Suppressor macrophage (primary cell): ENCODE measurements at places on chromosomes 3 and 15.

- no peak for DNase-seq
Observed at GRCh38 chr15:92494806-92495336, 101.2 kb downstream of the ST8SIA2 start.

GRCh38 chr3:189573004-189573403 lies 58.2 kb upstream of the TP63 start:
- DNase-seq: no peak

DNA sequence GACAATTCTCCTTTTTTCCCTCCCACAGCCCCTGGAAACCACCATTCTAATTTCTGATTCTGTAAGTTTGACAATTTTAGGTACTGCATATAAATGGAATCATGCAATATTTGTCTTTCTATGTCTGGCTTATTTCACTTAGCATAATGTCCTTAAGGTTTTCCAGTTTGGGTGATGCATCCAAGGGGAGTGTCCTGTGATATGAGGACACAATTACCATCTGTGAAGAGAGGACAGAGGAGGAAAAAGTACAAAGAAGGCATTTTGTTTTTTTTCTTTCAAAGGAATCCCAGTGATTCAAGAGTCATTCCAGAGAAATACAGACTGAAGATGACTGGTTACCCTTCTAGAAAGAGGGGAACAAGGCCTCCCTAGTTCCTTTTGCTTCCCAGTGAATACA lies 514.7 kb upstream of the TGFBR2 start:
- no peak for DNase-seq

DNA sequence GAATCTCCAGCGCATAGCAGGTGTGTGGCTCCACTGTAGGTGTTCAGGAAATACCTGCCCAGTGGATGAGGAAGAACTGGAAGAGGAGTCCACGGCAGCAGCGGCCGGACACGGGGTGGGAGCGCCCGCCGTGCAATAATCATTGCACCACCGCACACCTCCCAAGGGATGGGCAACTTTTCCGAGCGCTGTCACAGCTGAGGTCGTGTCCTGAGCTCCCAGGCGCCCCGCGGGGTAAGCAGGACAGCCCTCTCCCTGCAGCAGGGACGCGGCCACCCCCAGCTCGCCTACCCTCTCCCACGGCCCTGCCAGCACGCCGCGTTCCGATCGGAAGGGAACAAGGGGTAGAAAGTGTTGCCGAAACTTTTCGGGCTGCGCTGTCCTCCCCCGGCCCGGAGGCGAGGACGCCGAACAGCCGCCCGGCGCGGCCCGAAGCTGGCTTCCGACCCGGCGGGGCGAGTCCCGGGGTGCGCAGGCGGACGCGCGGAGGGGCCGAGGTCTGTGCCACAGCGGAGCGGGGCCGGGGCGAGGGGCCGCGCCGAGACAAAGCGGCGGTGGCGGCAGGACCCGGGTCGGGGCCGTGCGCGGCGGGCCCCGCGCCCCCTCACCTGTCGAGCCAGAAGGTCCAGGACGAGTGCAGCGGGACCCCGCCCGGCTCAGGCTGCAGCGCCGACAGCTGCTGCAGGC lies 475 bp downstream of the EIF4E3 start:
- peak; percentile 62 for DNase-seq

DNA sequence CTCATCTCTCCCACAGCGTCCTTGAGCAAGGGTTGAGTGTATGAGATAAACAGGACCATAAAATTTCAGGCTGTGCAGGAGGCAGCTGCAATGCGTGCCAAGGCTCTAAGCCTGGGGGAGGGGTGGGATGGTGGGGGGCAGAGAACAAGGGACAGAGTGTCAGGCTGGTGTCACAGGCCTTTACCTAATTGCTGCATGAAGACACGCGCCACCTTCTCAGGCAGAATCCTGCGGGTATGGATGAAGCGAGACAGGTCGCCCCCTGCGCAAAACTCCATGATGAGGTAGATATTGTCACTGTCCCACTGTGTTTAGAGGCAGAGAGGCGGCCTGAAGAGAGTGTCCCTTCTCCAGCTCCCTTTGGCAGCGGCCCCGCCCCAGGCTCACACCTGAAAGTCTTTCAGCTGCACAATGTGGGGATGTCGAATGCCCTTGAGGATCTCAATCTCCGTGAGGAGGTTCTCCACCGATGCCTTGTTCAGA lies 1.0 kb downstream of the ULK3 start:
- no peak for DNase-seq

- no peak for DNase-seq
Observed at GRCh38 chr3:180068023-180068422, 31.3 kb upstream of the PEX5L start.

DNA sequence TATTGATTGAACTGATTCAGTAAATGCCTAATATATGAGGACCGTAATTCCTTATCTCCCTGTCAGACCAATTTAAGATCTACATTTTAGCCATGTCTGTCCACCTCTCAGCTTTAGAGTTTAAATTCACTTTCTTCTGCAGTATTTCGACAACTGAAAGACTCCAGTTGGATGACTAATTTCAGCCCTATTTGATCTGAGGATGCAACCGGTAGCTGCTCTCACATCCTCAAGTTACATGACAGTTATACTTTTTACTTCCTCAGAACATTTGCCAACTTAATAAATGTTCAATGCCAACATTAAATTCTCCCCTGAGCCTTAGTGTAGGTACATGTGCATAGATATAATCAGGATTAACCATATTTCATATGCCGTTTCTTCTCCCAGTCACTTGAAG lies 2.5 kb upstream of the HHLA2 start:
- peak; percentile 57 for DNase-seq

GRCh38 chr3:172071780-172072330 lies 32.5 kb downstream of the FNDC3B start:
- no peak for DNase-seq

DNA sequence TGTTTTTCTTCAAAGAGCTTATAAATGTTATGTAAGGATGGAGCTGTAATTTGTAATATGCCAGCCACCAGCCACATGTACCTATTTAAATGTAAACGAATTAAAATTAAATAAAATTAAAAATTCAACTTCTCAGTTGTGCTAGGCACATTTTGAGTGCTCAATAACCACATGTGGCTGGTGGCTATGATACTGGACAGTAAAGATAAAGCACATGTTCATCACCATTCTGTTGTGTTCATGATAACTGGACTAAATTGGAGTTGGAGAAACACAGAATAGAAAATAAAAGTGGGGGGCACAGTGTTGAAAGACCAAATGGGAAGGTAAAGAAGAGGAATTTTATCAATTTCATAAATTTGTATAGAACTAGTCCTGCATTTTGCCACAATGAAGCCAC lies 49.8 kb upstream of the DAZL start:
- DNase-seq: no peak

DNA sequence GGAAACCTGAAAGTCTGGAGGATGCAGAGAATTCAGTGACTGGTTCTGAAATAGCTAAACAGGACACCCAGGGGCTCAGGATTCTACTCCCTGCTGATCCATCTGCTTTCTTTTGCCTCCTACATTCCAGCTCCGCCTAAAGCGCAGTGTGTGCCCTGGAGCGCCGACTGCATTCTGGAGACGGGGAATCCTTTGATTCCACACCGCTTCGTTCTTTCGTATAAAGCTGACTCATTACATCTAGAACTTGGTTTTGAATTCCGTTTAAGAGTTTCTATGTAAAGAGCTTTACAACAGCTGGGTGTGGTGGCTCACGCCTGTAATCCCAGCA lies 61.8 kb downstream of the SENP2 start:
- DNase-seq: no peak

- no peak for DNase-seq
Observed at GRCh38 chr3:110318108-110318507, 753.5 kb upstream of the NECTIN3 start.

DNA sequence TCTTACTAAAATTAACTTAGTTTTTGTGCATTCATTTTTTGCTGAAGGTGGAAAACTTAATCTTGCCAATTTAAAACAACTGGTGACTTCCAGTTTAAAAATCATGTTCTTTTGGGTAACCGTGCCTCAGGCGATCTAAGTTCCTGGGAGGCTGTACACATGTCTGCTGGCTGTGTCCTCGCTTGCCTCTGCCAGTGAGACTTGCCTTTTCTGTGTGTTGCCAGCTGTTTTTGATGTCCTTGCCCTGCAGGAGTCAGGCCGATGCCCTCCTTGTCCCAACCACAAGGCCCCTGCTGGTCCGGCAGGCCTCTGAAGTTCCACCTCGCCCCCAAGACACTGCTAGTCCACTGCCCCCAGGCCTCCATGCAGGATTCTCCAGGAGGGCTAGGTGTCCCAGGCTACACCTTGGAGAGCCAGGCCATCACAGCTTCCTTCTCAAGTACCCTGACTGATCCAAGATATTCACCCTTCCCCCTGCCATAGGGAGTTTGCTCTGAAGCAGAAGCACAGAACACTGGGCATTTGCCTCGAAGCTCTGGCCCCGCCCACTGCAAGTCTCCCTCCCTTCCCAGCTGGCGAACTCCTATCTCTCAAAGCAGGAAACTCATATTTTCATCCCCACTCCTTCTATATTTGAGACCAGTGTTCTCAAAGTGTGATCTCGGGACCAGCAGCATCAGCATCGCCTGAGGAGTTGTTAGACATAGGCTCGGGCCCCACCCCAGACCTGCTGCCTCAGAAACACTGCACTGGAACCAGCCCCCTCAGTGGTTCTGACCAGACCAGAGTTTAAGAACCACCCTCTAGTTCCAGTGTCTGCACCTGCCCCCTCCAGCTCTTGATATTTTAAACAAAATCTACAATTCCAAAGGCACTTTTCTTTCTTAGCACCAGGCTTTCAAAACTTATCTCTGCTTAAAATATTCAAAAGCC lies 185.8 kb upstream of the UBE2E1 start:
- no peak for DNase-seq

- no peak for DNase-seq
Observed at GRCh38 chr3:174253940-174254339, 605.2 kb upstream of the NAALADL2 start.

- no peak for DNase-seq
Observed at GRCh38 chr15:57972864-57973263, 92.6 kb downstream of the ALDH1A2 start.

DNA sequence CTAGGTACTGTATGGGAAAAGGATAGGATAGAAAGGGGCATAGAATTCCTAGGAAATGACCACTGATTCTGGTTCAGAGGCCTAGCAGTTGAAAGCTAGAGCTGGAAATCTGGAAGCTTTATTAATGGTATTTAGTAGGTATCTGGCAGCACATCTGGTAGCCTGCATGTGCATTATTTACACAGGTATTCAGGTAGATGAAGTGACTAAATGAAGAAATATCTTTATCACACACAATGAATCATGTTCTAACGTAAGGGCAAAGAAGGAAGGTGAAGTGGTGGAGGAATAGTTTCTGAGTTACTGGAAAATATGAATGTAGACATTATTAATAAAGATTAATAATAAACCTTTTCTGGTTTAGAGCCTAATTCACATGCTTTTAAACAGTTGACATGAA lies 119.9 kb downstream of the MBNL1 start:
- DNase-seq: no peak

DNA sequence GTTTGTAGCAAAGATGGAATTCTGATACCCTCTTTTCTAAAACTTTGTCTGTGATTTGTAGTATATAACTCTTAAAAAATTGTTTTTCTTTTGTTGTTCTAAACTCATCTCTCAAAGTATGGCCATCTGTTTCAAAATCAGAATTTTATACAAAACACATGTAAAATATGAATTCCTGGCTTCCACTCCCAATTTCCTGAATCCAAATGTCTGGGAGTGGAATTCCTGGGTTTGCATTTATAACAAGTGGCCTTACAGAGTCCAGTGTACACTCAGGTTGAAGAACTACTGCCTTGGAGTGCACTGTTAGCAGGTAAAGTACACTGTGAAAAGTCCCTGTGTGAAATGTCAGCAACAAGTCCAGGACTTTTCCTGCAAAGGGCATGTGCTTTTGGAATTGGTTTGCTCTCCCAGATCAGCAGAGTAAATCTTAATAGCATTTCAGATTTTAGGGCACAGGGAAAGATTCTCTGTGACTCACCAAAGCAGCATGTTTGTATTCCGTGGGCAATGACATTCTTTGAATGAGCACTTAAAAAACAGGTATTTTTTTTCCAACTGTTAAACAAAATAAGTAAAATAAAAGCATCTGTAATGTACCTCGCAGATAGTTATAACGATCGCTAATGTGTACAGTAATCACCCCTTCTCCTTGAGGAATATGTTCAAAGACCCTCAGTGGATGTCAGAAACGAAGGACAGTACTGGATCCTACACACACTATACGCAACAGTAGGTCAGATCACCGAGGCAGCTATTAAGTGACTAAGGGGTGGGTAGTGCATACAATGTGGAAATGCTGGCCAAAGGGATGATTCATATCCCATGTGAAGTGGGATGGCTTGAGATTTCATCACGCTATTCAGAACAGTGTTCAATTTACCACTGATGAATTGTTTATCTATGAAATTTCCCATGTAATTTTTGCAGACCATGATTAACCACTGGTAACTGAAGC lies 2.0 kb upstream of the CLDN16 start:
- DNase-seq: peak; percentile 77

GRCh38 chr15:60554494-60554893 lies 75.6 kb upstream of the ICE2 start:
- DNase-seq: no peak
